ENCODE measurements at places on chromosomes 6 and 20.
A peak's percentile ranks its signal among the peaks of the same experiment; 100 is the strongest.

GRCh38 chr20:57501461-57502335 lies 23.2 kb downstream of the CTCFL start:
- peak; percentile 54 for DNase-seq

DNA sequence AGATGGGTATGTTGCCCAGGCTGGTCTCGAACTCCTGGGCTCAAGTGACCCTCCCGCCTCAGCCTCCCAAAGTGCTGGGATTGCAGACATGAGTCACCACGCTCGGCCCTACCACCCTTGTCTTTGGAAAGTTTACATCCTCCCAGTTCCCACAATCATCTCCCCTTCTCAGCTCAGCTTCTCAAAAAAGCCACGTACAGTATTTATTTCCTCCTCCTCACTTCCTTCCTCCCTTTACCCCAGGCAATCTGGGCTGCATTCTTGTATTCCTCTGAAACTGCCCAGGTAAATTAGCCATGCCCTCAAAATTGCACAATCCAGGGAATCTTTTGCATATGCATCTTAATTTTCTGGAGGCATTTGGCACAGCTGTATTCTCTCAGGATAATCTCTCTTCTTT lies 7.4 kb upstream of the SLC23A2 start:
- DNase-seq, result peak; percentile 44

DNA sequence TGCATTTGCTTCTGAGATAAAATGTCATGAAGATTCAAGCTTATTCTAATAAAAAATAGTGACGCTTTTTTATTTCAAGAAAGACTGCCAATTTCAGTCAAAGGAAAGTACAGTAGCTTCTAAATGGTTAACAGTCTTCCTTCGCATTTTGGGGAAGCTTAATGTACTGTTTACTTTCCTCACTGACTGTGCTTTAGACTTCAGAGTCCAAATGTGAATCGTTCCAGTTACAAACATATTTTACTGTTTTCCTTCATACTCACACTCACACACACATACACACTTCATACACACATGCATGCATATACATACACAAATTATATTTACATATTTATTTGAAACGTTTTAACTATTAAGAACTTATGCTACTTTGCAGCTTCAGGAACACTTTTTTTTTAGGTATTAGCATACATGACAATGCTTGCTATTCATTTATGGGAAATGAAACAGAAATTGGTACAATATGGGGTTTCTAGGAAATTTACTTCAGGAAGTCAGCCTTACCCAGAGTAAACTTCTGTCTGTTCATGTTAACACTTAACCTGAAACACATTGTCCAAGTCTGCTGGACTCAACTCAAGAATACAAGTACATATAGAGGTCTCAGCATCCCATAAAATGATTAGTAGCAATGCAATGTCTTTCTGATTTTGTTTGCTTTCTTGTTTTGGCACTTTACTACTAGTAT lies 145.4 kb downstream of the RPS12 start:
- no peak for DNase-seq

GRCh38 chr6:160391419-160392116 lies 43.4 kb downstream of the SLC22A3 start:
- no peak for DNase-seq

DNA sequence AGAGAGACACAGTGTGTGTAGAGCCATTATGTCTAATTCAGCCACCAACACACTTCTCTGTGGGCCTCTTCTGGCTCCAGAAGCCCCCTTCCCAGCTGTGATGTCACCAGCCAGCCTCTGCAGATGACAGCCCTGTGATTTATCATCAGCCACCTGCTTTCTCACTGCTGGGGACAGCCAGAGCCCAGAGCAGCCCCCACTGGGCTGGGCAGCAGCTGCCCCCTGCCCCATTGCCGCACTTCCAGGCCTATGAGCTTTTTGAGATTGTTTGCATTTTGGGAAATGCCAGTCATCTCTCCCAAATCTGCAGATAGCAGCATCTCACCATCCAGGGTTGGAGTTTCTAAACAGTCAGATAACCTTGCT lies 21.9 kb upstream of the STX16 start:
- peak; percentile 54 for DNase-seq

- peak; percentile 88 for DNase-seq
Measured at GRCh38 chr20:43840382-43841070, 74.1 kb upstream of the TOX2 start.

DNA sequence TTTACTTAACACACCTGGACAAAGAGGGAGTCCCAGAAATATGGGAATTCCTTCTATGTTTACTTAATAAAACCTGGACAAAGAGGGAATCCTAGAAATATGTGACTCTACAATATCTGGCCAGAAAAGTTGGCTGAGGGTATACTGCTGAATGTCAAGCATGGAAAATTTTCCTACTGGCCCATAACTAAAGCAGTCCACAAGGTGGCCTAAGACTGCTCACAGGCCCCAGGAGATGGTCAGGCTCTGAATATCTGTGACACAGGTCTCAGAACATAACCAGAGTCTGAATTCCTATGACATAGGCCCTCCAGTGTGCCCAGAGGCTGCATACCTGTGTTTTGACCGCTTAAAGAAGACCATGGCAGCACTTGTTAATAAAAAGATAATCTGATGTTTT lies 578.2 kb upstream of the NRSN1 start:
- no peak for DNase-seq

GRCh38 chr6:24844061-24844460 lies 45.3 kb upstream of the ARMH2 start:
- no peak for DNase-seq

- peak; percentile 92 for DNase-seq
Measured at GRCh38 chr20:31595654-31596411, 9.3 kb upstream of the ID1 start.

DNA sequence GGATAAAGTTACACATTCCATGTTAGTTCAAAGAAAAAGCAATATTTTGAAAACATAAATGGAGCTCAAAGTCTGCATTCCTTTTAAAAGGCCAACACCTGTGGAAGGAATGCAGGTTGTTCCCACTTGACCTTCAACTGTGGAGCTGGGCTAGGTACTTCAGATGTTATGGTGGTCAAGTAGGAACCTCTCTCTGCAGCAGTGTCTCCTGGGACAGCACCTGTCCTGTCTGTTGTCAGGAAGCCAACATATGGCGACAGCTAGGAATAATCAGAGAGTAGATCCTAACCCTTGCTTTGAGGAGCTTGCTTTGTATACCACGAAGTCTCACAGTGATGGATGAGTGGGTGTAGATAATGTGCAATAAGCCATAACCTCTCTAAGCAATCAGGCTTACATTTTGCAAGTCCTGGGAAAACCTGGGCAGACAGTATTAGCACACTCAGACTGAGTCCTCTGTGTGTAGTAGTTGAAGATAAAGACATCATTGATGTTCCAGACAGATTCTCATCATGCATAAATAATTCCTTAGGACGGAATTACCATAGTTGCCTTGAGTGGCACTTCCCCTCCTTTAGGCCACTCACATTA lies 347.5 kb downstream of the PRL start:
- DNase-seq, result no peak

DNA sequence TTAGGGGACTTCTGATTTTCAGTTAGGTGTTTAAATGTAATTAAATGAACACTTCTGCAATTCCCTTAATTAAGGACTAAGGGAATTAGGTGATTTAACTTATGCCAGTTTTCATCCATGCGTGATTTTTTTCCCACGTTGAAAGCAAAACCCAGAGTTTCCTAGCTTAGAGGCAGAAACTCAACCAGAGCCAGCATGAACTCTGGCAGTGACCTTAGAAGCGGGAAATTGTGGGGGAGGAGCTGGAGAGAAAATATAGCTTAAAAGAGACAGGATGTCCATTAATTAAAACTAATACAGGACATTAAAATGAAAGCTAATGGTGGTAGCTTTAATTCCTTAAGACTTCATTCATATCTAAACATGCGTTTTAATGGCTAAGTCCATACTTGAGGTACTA lies 41.6 kb downstream of the IYD start:
- no peak for DNase-seq

DNA sequence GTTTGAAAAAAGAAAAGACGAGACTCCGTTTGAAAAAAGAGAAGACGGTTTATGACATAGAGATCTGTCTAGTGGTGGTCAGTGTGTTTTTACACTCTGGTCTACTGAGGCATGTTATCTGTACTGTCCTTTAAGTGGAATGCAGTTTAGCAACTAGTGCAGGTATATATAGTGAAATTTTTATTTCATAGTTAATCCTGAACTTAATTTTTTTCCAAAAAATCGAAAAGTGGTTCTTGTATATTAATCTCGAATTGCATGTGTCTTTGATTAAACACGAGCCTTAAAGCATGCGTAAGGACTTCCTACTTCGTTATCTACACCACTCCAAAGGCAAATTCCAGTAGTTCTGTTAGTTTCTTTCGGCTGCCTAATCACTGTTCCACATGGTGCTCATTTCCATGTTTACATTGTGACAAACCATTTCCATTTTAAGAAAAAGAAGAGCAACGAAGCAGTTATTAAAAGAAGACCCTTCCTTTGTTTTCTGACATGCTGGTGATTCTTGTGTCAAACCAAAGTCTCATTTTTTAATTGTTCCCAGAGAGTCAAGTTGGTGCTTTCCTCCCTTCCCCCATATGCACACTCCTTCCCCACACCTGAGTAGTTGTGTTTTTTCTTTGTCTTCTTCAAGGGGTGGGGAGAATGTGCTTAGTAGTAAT lies 2.3 kb downstream of the SNX9 start:
- DNase-seq, result peak; percentile 86

GRCh38 chr20:38113401-38114325 lies 51.4 kb downstream of the TGM2 start:
- DNase-seq, result no peak

GRCh38 chr6:10873374-10873773 lies 8.5 kb downstream of the GCM2 start:
- DNase-seq, result peak; percentile 4

DNA sequence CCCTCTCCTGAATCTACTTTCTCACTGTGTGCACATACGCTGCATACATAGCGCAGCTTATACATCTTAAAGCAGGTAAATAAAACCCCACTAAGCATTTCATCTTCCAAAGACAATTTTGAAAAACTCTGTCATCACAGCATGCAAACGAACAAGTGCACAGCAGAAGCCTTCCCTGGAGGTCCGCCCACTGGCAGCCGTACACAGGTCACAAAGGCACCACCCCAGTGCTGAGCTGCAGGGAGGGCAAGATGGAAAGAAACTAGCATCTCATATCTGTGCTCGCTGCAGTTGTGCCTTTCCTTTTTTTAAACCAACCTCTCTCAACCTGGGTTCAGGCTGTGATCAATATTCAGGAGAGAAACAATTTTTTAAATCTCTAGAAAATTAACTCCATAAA lies 73.3 kb downstream of the HUS1B start:
- no peak for DNase-seq

GRCh38 chr6:96939007-96939805 lies 14.7 kb downstream of the KLHL32 start:
- peak; percentile 50 for DNase-seq

DNA sequence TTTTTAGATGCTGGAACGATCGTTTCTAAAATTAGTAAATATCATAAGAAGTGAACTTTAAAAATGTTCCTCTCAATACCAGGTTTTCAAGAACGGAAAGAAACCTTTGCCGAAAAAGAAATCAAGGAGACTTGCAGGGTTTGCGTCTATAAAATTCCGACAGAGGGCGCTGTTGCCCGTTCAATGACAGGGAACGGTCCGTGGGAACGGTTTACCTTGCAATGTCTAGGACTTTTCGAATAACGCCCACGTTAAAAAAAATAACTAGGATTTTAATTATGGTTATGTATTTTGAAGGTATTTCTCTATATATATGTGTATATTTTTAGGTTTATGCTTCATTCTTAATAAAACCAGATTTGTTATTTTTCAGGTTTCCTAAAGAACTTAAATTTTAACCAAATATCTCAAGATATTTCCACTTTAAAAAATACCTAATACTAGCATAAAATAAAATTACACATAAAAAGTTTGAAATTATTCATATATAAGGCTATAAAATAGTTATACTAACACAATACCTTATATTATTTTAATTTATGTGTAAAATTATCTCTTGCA lies 2.5 kb upstream of the TFAP2B start:
- peak; percentile 92 for DNase-seq

GRCh38 chr6:78851156-78851555 lies 16.2 kb upstream of the IRAK1BP1 start:
- no peak for DNase-seq

DNA sequence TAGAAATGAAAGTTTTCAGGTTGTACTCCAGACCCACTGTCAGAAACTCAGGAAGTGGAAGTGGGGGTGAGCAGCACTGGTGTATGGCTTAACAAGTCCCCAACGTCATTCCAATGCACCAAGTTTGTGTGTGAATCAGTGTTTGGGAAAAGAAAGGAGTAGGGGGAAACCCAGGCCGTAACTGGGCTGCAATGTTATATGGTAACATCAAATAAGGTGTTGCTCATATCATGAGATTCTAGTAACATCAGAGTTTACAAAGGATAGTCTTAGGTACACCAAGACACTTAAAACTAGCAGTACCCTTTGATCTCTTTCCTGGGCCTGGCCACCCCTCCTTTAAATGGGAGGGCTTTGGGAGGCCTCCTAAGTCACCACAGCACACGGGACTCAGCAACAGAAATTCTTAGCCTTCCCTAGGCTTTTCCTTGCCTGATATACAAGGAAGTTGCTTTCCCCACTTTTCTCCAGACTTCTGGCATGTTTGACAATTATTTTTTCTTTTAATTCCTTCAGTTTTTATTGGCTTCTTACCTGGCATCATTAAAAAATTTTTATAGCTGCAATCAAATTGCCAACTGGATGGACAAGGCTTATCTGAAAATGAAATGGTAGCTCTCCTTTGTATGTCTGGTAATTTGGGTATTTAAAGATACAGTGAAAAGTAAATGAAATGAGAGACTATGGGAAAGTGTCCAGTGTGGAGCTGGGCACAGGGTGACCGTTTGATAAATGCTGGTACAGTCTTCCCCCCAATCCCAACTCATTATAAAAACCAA lies 15.1 kb downstream of the E2F3 start:
- DNase-seq, result no peak

GRCh38 chr6:61953851-61954250 lies 332.2 kb downstream of the KHDRBS2 start:
- DNase-seq, result no peak

DNA sequence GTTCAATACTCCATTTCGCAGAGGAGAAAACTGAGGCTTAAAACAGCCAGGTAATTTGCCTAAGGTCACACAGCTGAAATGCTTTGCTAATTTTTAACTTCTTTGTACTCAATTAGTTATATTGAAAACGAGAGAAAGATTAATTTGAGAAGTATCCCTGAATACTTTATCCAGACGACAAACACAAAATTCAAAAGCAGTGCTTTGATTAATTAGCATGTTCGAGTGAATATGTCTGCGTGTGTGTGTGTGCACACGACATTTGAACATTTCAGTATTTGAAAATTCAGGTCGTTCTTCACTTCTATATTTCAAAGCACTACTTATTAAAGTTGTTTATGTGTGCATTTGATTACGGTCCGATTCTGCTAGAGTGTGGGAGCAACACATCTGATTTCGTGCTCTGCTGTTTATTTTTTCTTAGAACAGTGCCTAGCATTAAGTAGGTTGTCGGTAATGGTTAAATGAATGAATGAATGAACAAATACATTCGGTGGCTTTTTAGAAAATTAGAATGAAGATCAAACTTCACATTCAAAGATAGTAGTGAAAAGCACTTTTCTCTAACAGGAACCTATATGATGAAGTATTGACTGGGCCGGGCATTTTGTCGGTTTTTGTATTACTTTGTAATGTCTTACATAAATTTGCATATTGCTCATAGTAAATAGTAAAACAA lies 36.9 kb upstream of the SYNCRIP start:
- DNase-seq, result no peak

All from osteoblast (primary cell).